Neural crest cell (in vitro differentiated cells): ENCODE measurements at places on chromosomes 12 and 14.

GRCh38 chr14:50823762-50824636 lies 7.0 kb downstream of the NIN start:
- DNase-seq, result no peak

- no peak for DNase-seq
Observed at GRCh38 chr12:13390381-13390861, 193.9 kb downstream of the EMP1 start.

DNA sequence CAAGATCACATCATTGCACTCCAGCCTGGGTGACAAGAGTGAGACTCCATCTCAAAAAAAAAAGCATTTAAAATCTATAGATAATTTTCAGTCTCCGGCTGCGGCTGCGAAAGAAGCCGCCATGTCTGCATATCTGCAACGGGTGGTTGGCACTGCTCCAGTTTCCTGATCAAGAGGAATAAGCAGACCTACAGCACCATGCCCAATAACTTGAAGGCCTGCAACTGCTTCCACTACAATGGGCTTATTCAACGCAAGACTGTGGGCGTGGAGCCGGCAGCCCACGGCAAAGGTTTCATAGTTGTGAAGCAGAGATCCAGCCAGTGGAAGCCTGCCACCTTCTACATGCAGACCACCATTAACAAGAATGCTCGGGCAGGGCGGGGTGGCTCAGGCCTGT lies 30.6 kb upstream of the EID3 start:
- no peak for DNase-seq

- no peak for DNase-seq
Observed at GRCh38 chr12:20985399-20985798, 145.6 kb upstream of the SLCO1B1 start.

DNA sequence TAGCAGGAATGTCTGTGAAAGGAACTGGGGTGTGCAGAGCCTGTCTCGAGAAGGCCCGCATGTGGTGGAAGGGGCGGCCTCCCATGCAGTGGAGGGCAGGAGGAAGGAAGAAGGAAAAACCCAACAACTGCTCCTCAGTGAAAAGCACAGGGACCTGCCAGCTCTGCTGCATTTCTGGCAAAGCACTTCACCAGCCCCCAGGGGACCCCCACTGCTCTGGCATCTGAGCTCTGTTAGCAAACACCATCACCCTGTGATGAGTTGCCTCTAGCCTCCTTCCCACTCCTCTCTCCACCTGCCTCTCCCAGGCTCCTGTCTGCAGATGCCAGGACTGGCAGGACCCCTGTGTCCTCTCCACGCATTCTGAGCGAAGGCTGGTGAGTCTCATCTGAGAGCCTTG lies 69.0 kb upstream of the DDX11 start:
- no peak for DNase-seq

DNA sequence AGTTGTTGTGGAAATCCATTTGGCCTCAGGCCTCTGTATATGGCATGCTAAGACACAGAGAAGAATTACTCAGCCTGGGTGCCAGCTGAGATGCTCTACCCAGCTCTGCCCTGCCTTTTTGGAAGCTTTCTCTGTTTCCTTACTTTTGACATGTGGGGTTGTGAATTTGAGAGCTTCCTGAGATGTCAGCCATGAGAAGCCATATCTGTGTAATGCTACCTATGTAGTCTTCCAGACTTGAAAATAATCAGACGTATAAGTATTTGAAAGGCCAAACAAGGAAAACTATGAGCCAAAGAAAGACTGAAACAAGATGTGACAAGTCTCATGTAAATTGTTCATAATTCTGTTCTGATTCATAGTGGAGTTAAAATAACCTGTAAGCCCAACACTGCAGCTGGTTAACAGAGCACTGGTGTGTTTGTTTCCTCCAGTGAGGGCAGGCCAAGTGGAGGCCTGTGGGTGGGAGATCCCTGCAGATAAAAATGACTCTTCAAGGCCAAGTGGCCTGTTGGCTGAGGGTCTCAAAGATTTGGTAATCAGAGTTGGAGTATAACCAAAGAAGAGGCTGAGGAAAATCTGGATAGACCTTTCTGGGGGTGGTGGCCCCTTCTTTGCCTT lies 94.0 kb downstream of the TMX1 start:
- no peak for DNase-seq

DNA sequence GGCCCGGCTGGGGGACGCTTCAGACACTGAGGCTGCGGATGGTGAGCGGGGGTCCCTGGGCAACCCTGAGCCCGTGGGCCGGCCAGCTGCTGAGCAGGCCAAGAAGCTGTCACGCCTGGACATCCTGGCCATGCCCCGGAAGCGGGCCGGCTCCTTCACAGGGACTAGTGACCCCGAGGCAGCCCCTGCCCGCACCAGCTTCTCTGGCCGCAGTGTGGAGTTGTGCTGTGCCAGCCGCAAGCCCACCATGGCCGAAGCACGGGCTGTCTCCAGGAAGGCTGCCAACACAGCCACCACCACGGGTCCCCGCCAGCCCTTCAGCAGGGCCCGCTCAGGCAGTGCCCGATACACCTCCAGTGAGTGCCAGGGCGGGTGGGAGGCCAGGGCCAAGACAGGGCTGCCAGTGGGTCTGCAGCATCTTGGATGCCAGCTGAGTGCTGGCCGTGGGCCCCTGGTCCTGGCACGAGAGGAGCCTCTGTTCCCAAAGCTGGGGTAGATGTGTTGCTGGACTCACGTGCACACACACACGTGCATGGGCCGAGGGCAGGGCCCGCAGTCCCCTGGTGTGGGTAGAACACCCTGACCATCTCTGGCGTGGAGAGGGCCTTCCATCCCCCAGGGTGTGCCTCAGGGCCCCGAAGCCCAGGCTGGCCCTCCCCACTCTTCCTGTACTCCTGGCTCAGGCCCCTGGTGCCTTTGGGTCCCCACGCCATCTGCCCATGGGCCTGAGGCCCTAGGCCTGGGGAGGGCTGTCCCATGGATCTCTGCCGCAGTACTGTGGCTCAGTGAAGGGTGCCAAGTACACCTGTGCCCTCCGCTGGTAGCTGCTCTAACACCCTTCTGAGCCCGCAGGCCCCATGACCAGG lies 22.8 kb downstream of the CEP170B start:
- no peak for DNase-seq

GRCh38 chr12:64976131-64976530 lies 145.0 kb downstream of the WIF1 start:
- no peak for DNase-seq

- no peak for DNase-seq
Observed at GRCh38 chr12:132488127-132489077, 1.5 kb upstream of the FBRSL1 start.

- DNase-seq, result no peak
Observed at GRCh38 chr14:104288272-104288671, 149.9 kb downstream of the KIF26A start.
